ENCODE measurements at places on chromosomes 6 and 20.

GRCh38 chr6:170293341-170294231 is 2.7 kb upstream of the DLL1 start:
- peak; percentile 39 for DNase-seq

- no peak for DNase-seq
Measured at GRCh38 chr20:63128367-63128766, 87.6 kb downstream of the YTHDF1 start.

GRCh38 chr6:57217270-57217669 is 4.8 kb downstream of the RAB23 start:
- no peak for DNase-seq

DNA sequence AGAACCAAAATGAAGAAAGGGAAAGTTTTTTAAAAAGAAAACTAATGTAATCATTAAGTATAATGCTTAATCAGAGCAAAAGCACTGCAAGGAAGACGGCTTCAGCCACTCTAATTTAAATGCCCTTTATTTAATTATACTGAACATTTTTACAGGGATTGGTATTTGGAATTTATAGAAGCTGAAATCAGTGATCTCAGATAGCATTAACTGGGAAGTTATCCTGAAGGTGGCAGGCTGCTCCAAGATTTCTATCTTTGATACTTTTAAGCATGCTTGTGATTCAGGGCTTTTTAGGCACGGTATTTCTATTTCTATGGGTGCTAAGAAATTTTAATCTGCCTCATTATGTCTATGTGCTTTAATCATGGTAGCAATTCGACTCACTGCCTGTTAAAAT is 1.3 kb upstream of the NDUFAF4 start:
- DNase-seq: no peak

DNA sequence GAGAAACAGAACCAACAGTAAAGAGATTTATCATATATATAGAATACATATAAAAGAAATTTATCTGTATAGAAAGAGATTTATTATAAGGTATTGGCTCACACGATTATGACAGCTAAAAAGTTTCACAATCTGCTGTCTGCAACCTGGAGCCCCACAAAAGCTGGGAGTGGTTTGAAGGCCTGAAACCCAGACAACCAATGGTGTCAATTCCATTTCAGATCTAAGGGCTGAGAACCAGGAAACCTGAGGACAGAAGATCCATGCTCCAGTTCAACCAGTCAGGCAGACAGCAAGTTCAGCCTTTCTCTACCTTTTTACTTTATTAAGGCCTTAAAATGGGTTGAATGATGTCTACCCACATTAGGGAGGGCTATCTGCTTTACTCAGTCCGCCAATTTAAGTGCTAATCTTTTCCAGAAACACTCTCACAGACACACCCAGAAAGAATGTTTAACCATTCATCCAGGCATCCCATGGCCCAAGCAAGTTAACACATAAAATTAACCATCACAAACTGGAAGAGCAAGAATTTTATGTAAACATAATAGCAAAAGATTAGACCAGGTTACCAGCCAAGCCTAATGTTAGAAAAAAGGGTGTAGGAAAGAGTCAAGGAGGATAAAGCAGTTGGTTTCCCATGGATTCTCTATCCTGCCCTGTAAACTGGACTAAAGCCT is 170.9 kb downstream of the FUT9 start:
- DNase-seq: no peak

DNA sequence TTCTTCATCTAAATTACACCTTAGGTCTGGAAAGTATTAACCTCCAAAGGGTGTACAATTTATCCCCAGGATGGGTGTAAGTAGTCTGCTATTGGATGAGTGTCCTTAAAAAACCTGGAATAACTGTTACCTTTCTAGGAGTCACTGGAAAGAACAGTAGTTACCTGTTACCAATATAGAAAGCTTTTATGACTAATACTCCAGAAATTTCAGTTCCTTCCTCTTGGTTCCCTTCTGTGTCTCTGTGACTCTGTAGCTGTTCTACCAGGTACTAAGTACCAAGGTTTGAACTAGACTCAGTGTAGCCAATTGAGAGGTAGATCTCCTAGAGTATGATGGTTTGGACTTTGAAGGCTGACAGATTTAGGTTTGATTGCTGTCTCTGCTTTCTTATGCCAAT is 47.0 kb upstream of the TBX18 start:
- no peak for DNase-seq

DNA sequence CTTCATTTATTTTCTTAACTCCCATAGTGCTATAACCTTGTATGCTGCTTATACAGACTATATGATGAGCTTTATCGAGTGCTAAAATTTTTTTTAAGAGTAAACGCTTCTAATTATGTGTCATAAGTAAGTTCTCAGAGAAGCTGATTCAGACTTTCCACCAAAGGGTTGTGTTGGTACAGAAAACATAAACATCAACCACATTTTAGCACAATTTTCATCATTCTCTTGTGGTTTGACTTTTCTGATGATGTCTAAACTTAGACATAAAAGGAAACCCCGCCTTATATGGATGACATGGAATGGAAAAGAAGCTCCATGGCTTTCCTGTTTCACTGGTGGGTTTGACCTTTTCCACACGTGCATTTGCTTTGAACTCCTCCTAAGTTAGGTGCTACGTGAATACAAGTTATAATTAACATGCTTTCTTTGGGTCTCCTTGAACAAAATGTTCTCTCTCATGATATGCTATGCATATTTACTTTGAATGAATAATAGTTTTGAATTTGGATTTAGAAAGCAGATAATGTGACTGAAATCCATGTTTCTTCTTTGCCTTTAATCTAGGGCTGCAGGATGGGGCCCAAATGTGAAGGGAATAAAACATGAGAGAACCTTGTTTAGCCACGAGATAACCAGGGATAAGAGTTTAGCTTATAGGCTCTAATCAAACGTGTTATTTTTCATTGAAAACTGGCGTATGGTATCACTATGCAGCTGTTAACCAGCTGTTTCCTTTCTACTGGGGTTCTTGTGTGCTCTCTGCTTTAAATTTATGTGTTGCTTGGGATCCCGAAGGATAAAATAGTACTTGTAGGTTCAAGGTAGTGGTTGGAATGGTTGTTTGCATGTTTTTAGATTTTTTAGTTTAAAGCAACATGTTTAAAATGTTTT is 127.1 kb upstream of the AHI1 start:
- no peak for DNase-seq

GRCh38 chr6:130927305-130927704 is 100.1 kb downstream of the SMLR1 start:
- no peak for DNase-seq

DNA sequence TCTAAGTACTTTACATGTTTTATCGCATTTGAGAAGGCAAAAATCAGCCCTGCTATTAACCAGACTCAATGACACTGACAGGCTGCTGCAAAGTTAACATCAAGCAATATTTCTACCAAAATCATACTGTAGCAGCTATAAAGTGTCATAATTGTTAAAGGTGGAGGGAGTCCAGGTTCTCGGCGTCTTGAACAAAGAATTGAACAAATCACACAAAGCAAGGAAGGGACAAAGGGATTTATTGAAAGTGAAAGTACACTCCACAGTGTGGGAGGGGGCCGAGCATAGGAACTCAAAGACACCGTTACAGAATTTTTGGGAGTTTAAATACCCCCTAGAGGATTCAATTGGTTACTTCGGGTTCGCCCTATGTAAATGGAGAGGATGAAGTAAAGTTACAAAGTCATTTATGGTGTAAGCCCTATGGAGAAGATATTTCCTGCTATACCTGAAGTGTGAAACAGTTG is 12.9 kb upstream of the ZNF391 start:
- no peak for DNase-seq

GRCh38 chr6:74879234-74879633 is 326.6 kb downstream of the COL12A1 start:
- DNase-seq: no peak

DNA sequence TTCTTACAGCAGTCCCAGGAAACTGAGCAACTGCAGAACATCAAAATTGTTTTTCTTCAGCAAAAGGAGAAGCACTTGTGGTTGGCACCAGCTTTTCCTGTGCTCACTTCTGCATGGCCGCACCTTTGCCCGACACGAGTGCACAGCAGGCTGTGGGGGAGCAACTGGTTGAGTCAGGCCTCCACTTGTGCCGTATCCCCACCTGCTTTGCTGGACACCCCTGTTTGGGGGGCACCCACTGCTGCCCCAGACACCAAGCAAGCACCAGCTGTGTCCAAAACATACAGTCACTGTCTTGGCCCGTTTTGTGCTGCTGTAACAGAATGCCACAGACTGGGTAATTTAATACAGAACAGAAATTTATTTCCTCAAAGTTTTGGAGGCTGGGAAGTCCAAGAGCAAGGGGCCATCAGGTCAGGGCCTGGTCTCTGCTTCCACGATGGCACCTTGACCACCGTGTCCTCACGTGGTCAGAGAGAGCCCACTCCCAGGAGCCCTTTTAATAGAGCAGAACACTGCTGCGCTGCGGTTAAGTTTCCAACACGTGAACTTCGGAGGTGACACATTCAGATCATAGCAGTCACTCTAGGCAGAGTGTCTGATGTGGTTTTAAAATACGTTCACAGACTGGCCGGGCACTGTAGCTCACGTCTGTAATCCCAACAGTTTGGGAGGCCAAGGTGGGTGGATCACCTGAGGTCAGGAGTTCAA is 8.7 kb upstream of the GMEB2 start:
- DNase-seq: no peak

DNA sequence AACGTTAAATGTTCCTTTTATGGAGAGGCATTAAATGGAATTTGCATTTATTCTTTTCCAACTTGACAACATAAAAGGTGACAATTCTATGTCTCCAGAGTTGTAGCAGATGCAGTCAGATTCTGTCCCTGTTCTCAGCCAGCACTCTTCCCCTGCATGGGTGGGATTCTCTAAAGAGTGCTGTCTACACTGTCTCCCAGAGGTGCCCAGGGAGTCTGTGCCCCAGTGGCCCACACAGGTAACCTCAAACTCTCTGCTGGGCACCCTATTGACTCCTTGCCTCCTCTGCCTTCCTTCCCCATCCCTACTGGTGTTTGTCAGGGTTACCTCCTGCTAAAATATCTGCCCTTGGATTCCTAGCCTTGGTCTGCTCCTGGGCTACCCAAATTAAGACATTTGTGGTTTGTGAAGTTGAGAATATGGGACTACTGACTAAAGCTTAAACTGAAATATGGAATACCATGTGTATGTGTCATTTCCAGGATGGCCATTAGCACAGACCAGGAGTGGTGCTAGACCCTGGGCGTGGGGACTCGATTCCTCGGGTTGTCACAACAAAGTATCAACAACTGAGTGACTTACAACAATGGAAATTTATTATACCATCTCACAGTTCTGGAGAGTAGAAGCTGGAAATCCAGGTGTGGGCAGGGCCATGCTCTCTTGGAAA is 284.7 kb downstream of the CDH26 start:
- DNase-seq: no peak

DNA sequence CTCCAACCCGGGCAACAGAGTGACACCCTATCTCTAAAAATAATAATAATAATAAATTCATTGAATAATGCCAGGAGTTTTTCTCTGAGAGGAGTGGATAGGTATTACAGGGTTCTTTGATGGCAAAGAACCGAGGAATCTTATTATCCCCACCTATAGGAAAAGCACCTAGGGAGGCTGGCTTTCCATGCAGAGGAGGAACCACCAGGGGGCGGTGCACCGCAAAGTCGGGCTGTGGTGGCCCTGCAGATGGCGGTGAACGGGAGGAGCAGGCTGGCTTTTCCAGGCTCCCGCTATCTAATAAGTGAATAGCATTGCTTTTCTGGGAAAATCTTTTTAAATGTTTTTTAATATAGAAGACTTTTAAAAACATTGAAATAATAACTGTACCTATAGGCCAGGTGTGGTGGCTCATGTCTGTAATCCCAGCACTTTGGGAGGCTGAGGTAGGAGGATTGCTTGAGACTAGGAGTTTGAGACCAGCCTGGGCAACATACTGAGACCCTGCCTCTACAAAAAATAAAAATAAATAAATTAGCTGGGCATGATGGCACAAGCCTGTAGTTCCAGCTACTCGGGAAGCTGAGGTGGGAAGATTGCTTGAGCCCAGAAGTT is 864.2 kb downstream of the KIF16B start:
- no peak for DNase-seq

- no peak for DNase-seq
Measured at GRCh38 chr6:138582573-138582972, 83.3 kb upstream of the NHSL1 start.

GRCh38 chr20:31869942-31870725 is at the start of the genes DUSP15 and TTLL9:
TSS of gene DUSP15 (minus strand) at chr20:31870527. CDS start at chr20:31870337, 190 bp downstream.
TSS of gene TTLL9 (plus strand) at chr20:31870634. CDS start at chr20:31871127, 493 bp downstream.
- DNase-seq: peak; percentile 63

DNA sequence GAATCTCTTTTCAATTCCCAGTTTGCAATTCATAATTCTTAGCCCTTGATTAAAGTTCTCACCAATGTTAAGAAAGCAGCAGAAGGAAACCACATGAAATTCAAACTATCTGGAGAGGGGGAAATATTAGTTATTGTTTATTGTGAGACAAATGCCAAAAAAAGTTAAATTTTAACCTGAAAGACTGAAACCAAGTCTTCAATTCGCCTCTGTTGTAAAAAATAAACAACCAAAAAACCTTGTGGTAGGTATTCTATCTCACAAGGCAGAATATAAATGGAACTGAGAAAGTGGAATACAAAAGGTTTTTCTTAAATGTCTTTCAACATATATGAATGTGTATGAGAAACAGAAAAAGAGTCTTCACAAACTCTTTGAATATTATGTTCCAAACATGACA is 24.8 kb downstream of the TMX4 start:
- no peak for DNase-seq

DNA sequence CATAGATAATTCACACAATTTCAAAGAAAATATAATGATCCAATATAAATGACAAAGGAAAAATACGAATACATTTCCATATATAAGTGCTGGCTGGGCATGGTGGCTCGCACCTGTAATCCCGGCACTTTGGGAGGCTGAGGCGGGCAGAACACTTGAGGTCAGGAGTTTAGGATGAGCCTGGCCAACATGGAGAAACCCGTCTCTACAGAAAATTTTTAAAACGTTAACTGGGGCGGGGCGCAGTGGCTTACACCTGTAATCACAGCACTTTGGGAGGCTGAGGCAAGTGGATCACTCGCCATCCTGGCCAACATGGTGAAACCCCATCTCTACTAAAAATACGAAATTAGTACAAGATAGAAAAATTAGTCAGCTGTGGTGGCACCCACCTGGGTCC is 14.9 kb upstream of the MAPK13 start:
- DNase-seq: no peak

- no peak for DNase-seq
Measured at GRCh38 chr6:88922775-88923548, 40.5 kb downstream of the RNGTT start.

DNA sequence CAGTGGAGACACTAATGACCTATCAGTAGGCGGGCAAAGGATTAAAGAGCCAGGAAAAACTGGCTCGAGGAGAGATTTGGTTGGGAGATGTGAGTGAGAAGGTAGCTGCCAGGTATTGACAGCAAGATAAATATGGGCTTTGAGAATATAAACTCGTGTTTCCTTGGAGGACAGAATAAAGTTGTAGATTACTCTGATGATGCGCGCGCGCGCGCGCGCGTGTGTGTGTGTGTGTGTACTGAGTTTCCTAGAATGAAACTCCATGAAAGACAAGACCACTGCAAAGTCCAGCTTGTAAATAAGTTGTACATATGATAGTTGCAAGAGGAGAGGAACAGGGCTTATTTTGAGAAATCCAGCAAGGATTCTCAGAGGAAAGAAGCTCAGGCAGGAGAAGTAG is 13.3 kb upstream of the TREM2 start:
- no peak for DNase-seq

GRCh38 chr6:20233007-20233730 is 20.9 kb upstream of the MBOAT1 start:
- no peak for DNase-seq

- DNase-seq: no peak
Measured at GRCh38 chr6:57135885-57136284, 36.2 kb upstream of the BAG2 start.

Data from right forelimb (tissue), 1 donor.